ENCODE measurements at places on chromosomes 7 and 10.

- no peak for DNase-seq
These were observed 73.1 kb downstream of the EMX2 start for GRCh38 chr10:117615649-117616048.

DNA sequence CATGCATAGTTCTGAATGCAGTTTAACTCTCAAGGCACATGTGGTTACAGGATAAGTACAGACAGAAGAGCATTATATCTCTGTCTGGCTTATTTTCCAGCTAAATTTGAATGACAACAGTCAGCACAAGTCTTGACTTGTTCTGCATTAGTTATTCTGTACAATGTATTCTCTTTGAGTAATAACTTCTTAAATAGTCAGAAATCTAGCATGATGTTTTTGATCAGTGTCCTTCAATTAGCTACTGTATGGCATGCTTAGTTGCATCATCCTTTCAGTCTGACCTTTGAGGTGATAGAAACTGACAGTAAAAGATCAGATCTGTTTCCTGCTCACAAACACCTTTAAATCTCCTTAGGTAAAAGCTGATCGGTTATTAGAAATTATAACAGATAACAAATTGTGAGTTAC lies 118.1 kb downstream of the ARL4A start:
- DNase-seq, result no peak

DNA sequence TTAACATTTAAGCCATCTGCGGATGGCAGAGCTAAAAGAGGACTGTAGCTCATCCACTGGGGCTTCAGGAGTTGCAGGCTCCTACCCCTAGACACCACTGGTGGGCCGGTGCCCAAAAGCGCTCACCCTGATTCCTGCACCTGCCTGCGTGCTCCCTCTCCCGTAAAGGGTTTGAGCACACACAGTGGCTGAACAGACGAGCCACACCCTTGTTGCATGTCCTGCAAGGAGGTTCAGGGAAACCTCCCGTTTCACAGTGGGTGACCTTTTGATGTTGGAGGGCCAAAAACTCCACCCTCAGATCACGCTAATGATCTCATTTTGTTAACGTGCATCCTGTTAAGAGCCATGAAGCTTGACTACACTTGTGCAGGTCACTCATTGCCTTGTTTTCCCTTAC lies 37.9 kb downstream of the SYPL1 start:
- no peak for DNase-seq

- no peak for DNase-seq
These were observed 6.3 kb downstream of the ACTL6B start for GRCh38 chr7:100649826-100650565.

DNA sequence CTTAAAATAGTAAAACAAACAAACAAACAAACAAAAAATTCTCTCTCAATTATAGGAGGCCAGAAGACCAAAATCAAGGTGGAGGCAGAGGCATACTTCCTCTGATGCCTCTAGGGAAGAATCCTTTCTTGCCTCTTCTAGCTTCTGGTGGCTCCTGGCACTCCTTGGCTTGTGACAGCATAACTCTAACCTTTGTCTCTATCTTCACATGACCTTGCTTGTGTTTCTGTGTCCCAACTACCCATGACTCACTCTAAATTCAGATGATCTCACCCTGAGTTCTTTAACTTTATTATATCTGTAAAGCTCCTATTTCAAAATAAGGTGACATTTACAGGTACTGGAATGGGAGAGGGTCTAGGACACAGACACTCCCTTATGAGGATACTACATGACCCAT lies 88.3 kb upstream of the ANTXRL start:
- DNase-seq, result no peak

DNA sequence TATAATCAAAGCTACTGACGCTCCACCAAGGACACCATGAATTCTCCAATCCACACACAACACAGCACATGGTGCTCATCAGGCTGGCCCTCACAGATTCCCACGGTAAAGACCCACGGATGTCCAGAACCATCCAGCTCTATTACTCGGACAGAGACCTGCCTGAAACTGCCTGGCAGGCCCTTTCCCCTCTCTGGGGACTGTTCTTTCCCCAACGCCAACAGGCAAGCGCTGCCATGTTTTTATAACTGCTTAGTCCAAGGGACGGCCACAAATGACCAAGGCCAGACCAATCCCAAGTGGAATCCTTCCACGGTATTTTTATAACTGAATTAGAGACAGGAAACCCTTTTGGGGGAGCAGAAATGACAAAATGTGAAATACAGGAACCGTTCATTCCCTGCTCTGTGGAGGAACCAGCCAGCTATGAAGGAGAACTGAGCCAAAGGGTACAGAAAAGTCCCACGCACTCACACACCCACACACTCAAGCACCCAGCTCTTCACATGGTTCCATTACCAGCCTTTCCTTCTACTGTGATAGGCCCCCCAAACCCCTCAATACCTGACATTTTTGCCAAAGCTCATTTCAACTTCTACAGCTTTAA lies 4.1 kb downstream of the PIP4K2A start:
- DNase-seq, result no peak

DNA sequence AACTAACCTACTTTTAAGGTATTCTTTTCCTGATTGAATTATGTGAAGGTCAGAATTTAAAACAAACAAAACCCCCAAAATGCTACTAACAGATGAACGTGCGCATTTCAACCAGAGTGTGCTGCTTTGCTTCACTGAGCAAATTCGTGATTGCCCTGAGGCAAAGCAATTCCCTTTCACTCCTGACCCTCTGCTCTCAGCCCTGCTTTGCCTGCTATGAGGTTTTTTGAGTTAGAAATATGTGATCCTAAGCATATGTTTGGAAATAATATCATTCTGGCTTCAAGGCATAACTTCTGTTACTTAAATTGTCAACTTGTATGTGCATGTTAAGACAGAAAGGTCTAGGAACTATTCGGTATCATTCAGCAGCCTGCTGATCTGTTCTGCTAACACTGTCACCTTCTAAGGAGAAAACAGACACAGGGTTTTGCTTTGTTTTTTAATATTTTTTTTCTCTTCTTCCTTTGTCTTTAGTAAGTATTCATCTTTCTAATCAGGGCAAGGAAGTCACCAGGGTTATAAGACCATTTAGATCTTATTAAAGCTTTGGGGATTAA lies 124.2 kb downstream of the GNAT3 start:
- no peak for DNase-seq
